ENCODE measurements at places on chromosomes 12 and 14.

DNA sequence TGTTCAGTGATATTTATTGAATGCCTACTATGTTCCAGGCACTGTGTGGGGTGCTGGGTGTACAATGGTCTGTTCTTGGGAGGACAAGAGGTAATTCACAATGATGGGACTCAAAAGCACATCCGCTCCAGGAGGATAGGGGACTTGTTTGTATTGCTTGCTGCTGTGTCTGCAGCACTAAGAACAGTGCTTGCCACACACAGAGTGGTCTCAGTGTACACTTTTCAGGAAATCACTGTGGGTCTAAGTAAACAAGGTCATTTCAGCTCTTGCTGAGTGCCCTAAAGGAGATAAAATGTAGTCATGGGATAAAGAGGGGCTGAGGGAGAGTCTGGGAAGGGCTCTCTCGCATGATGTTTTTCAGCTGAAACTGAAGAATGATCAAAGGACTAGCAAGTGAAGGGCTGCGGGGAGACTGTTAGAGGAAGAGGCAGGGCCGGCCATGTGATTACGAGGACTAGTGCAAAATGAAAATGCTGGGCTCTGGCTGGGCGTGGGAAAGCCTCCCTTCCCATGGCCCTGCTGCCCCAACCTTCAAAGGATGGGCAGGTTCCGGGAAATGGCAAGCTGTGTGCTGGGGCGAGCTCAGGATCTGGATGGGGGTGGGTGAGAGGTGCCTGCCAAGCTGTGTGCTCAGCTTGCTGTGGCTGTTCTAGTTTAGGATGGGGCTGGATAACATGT lies 39.1 kb downstream of the ADCK1 start:
- no peak for DNase-seq

DNA sequence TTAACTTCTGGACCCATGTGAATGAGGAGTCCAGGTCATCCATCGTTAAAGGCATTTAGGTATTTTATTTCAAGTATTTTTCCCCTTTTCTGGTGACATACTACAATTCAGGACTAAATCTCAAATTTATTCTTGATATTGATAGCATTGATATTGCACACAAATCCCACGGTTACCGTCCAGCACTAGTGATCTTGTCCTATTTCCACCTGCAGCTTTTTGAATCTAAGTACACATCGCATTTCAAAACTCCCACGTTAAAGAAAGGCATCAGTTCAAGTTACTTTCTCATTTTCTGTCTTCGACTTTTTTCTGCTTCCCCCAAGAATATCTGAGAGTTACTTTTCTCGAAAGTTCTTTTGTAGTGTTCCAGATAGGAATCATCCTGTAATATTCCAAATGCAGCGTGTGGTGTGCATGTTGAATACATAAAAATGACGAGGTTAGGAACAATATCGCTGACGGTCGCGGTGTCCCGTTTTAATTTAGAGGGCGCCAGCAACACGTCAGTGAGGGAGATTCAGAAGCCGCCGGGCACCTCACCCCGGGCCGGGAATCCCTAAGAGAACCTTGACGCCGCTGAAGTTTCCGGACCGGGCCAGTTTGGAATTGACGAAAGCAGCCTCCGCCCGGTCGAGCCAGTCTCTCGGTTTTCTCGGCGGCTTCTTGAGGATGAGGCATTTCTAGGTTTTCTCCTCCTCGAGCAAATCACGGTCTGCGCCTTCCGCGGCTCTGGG lies 569 bp upstream of the RGS6 start:
- DNase-seq: no peak

GRCh38 chr14:51044961-51045360 lies 49.9 kb downstream of the TRIM9 start:
- DNase-seq: no peak

- no peak for DNase-seq
Measured at GRCh38 chr12:110906985-110907384, 13.4 kb downstream of the MYL2 start.

DNA sequence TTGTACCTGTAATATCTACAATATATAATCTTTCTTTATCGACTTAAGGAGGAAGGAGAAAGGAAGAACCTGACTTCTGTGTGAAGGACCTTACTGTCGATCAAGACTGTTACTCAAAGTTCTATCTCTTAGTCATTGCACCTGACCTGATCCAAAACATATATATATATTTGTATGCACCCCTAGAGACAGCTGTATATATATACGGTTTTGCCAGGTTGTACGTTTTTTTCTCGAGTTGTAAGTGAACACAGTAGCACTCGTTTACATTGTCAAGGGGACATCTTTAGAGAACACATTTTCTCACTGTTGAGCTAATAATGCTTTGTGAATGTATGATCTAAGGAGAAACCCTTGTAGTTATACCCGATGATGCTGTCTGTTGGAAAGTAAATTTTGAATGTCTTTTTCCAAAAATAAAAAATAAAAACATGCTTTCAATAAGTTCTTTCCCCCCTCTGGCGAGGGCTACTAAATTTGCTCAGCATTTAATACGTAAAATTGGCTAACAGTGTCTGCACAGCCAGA lies 536 bp upstream of the SLC35E3 start:
- DNase-seq: no peak

GRCh38 chr12:124833693-124834122 lies 30.0 kb downstream of the SCARB1 start:
- DNase-seq: no peak

DNA sequence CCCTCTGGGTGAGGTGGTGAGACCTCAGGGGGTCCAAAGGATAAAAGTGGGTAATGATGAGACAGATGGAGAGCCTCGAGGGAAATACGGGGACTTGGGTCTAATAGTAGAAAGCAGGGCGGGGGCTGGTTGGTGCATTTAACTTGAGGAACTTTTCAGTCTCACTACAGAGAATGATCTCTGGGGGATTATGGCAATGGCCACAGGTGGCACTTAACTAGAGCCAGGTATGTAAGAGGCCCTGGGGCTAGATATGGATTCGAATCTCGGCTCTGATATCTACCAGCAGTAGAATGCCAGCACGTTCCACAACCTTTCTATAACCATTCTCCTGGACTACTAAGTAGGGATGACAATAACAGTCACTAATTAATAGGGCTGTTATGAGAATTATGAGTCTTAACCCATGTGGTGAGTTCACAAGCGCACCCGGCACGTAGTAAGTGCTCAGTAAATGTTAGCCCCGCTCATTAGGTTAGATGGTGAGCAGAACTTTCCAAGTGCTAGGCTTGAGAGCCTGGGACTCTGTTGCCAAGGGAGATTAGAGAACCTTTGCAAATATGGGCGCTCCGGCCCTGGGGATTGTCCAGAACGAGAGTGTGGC lies 888 bp upstream of the PLXNC1 start:
- no peak for DNase-seq

DNA sequence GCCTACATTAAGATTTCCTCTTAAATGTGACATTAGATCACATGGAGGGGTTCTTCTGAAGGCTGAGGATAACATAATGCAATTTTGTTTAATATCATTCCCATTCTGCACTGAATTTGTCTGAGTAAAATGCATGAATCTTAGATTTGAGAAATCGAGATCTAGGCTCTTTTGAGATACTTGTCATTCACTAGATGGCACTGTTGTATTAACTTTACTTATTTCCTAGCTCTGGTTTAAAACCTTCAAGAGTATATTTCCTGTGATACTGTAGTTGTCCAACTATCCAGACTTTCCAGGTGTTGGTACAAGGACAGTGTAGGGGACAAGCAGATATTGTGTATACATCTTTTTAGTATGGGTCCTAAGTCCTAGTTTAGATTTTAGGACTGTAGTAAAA lies 91.7 kb upstream of the SEL1L start:
- no peak for DNase-seq

DNA sequence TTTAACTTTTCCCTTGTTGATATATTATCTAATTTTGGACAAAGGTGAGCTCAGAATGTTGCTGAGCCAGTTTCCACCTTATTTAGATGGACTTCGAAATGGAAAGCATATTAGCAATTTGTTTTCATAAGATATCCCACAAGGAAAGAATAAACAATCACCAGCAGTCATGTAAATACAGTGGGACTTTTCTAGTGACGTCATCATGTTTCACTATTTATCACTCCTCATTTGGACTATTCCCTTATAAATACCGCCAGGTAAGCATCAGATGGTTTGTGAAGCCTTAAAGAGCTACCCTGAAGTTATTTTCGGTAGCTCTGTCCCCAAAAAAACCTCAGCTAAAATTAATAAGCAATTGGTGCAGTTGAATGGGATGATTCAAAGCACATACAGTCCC lies 110.7 kb downstream of the PTPRR start:
- DNase-seq: no peak

- DNase-seq: no peak
Measured at GRCh38 chr12:111312708-111313107, 56.2 kb downstream of the PHETA1 start.

DNA sequence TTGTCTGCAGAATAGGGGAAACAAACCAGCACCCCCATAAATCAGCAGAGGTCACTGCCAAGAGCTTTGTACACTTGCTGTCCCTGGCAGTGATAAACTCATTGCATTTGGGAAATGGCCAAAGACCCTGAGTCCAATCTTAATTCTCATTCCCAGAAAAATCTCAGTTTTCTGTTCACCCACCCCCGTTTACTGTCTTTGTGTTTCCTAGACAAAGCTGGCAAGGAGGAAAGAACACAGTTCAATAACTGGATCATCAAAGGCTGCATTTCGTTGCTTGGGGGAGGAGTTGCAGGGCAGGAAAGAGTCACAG lies 365.1 kb downstream of the DPF3 start:
- DNase-seq: no peak

- peak; percentile 35 for DNase-seq
Measured at GRCh38 chr14:102949062-102949800, 26.8 kb downstream of the AMN start.

DNA sequence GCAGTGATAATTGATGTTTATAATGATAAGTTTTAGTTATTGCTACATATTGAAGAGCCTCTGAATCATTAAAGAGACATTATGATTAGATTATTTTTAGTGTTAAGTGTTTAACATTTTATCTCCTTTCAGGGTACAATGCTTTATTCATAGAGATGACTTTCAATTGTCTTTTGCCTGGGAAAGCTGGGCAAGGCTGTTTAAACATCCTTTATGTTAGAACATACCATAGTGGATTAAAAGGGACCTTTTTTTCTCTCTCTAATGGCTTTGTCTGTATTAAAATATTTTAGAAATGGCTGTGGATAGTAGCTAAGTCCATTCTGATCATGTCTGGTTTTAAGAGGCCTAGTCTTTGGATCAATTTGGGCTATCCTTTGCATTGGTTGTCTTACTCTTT lies 427.5 kb upstream of the MIS18BP1 start:
- DNase-seq: no peak

DNA sequence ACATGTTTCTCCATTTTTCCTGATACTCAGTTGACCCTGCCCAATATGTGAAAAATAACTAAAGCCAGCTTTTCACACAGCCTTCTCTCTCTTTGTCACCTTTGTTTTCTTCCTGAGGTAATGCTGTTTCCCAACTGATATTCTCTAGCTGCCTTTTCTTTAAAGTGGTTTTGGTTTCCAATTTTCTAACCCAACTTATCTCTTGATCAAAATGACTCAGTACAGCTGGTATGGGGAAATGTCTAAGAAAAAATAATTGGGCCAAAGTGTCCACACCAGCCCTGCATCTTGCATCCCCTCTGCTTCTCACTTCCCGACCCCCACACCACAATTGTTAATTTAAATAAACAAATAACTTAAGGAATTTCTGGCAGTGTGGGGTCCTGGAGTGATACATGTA lies 193.8 kb downstream of the SYT1 start:
- DNase-seq: peak; percentile 26

DNA sequence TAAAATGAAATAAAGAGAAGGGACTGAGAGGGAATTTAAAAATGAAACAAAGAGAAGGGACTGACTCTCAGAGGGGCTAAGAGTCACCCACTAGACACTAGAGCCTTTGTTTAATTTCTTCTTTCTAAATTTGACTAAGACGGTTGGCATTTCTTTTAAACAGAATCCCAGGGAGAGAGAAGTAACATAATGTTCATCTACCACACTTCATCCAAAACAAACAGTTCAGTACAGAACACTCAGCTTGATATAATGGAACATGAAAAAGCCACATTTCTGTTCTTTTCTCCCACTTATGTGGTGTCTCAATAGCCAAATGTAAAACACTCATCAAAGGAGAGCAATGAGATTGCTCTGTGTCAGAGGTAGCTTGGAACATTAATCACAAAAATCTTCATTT lies 10.1 kb upstream of the NT5DC3 start:
- DNase-seq: no peak

DNA sequence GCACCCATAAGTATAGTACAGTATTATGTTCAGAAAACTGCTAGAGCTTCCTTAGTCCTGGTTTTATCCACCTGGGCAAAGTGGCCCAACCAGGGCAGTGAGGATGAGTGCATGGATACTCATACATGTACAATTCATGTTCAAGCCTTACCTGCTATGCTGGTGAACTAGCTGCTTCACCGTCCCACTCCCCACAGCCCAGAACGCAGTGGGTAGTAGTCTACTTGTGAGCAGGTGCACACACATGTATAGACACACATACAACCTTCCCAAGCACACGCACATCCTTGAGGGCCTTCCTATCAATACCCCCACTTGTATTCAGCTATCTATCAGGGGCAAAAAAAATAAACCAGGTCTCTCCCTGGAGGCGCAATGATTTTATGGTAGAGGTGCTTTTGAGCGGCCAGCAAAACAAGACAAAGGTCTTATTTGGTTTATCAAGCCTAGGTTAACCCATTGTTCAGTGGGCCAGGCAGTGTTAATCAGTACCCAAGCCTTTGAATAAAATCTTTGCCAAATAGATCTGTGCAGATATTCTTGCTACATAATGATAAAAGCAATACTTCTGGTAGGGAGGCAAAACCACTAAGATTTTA lies 69.8 kb downstream of the ZFP36L1 start:
- DNase-seq: no peak
